Stimulated activated CD4-positive, alpha-beta T cell treated with anti-CD3 and anti-CD28 coated beads, Interleukin-15, amount 100 ng/mL, for 1 hour (primary cell): ENCODE measurements at places on chromosomes 5 and 9.

GRCh38 chr5:42718591-42718990 is 38.0 kb upstream of the CCDC152 start:
- DNase-seq: no peak

DNA sequence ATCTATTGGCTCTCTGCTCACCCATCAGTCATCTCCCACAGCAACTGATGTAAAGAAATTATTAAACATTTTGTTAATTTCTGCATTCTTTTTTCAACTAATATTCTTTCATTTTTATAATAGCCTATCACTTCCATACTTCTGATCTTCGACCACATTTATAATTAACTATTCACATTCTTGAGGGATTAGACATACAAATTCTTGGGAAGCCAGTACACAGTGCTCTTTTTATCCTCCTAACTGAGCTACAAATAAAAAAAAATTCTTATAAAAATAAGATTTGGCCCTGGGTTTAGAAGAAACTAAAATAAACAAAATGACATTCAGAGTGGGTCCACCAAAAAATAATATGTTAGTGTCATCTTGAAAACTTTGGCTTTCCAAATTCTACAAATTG is 103.7 kb upstream of the ITGA1 start:
- DNase-seq: no peak

GRCh38 chr5:119678351-119679028 is 49.1 kb downstream of the FAM170A start:
- DNase-seq: no peak

- no peak for DNase-seq
Measured at GRCh38 chr9:94606646-94607422, 13.2 kb upstream of the FBP2 start.

- DNase-seq: no peak
Measured at GRCh38 chr9:131747352-131747751, 7.5 kb upstream of the RAPGEF1 start.

DNA sequence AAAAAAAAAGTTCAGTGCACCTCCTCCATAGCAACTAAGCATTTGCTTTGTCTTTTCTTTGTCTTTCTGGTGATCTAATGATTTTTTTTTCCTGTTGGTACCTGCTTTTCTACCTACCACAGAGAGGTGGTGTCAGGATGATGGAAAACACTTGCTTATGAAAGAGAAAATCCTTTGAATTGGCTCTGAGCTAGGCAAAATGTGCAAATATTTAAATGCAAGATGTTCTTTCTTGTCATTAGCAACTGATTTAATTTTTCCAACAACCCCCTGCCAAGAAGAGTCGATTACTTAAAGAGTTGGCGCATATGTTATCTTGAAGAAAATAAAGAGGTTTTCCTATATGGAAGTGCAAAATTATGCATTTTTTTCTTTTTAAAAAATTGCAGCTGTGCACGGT is 37.7 kb downstream of the TNC start:
- no peak for DNase-seq

DNA sequence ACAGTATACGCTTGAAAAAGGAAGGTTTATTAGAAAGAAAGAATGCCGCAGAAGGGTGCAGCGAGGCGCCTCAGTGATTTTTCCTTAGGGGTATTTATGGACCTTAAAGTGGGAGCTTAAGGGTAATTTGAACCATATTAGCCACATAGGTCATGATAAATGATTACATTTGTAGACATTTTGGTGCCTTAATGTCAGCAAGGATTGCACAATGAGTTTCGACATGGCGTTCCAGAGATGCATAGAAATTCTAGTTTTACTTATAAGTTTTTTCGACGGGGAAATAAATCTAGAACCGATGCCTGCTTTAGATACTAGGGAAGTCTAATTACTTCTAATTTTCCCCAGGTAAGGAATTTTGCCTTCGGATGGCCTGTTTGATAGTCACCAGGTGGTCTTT is 20.7 kb upstream of the PANK3 start:
- DNase-seq: no peak

GRCh38 chr9:16787724-16788123 is 82.7 kb downstream of the BNC2 start:
- no peak for DNase-seq

DNA sequence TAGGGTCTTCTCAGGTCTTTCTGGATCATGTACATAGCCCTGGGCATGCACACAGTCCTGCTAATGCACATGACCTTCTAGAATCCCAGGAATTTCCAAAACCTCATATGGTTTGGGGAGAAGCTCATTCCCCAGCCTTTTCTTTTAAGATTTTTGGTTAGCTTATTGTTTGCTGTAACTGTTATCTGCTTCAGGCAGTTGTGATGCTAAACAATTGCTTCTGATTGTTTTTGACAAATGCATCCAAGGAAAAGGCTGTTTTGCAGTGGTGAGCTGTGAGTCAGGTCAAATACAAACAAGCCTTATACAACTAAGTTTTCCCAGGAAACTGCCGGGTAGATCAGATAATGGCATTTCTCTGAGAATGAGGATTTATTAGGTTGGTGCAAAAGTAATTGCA is 32.7 kb downstream of the SMC5 start:
- no peak for DNase-seq

GRCh38 chr5:103532086-103532734 is 30.4 kb downstream of the NUDT12 start:
- no peak for DNase-seq

DNA sequence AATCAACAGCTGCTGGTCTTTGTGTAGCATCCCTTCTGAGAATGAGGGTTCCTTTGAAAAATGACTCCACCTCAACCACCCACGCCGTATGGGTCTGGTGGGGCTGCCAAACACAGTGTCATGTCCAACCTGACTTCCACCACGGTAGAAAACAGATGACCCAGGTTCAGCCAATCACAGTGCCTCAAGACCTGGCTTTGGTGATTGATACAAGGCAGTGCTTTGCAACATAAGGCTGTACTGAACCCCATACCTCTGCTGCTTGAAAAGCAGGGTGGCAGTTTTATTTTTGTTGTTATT is 11.5 kb upstream of the TGFBR1 start:
- DNase-seq: no peak

GRCh38 chr5:33832404-33833236 is 59.2 kb downstream of the ADAMTS12 start:
- DNase-seq: no peak

- no peak for DNase-seq
Measured at GRCh38 chr5:10792336-10792735, 31.3 kb upstream of the DAP start.

DNA sequence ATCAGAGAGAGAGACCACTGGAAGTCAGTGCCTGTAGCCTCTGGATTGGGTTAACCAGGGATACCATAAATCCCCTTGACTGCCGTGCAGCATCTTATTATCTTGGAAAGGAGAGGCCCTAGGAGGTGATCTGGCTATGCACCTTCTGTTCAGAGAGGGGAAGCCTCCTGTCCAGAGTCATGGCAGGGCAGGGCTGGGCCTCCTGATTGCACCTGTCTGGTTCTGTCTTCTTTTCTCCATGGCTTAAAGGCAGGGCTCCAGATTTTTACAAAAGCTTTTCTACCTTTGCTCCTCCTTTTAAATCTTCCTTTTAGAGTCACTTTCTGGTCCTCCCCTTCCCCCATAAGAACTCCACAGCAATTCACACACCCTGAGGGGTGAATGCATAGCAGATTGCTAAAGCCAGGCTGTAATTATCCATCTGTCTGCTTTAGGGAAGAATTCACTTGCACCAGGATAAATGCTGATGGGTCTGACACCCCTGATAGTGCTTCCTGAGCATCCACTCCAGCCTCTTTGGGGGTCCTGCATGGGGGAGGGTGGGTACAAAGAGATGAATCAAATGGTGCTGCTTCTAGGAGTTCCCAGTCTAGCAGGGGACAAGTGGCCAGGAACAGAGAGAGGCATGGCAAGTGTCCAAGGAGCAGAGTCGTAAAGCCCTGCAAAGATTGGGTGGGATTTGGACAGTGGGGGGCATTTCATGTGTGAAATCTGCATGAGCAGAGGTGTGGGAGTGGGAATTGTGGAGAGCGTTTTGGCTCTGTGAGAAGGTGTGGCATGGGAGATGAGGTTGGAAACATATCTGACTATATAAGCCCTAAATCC is 141.3 kb upstream of the ALDH1B1 start:
- DNase-seq: no peak

DNA sequence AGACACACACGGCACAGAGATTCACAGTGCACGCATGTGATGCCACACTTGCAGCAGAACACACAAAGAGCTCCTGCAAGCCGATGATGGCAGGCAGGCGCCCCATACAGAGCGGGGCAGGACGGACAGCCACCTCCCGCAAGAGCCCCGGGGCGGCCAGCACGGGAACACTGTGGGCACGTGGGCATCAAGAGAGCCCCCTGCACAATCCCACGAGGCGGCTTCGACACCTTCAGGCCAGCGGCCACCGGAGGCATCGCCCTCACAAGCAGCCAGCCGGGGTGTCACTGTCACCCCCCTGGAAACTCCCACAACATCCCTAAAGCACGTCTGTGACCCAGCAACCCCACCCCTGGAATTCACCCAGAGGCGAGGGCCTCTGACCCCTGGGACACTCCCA is 17.9 kb downstream of the TERT start:
- DNase-seq: no peak

GRCh38 chr9:110604171-110604601 is 24.6 kb upstream of the SVEP1 start:
- DNase-seq: no peak

DNA sequence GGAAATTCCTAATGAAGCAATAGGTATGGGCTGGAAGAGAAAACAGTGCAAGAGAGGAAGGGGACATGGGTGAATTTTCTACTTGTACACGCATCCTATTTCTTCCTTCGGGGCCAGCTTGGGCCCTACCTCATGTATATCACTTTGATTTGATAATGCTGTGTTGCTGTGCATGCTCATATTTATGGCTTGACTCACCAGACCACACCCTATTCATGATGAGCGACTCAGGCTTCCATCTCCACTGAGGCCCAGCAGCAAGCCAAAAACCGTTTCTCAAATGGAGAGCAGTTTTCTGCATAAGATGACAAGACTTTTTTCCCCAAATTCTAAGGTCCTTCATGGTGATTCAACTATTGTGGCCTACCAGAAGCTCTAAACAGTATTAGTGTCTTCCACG is 2039.1 kb upstream of the CDH9 start:
- DNase-seq: no peak

GRCh38 chr5:169581580-169582227 is 1.9 kb upstream of the SPDL1 start:
- DNase-seq: peak; percentile 10

GRCh38 chr5:66966439-66966838 is 230.2 kb downstream of the CD180 start:
- DNase-seq: no peak

DNA sequence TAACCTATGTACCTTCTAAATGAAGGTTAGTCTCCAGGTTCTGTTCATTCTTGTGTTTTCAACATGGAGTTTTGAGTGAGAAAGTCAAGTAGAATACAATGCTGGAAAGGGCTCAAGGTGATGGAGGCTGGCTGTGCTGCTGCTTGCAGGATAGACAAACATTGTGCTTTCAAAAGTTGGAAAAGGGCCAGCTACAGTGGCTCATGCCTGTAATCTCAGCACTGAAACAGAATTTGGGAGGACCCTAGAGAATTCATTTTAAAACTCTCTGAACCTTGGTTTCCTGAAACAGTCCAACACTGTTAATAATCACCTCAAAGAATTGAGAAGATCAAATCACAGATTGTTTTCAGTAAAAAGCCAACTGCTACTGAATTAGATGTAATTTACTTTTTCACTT is 15.4 kb upstream of the IARS1 start:
- no peak for DNase-seq

DNA sequence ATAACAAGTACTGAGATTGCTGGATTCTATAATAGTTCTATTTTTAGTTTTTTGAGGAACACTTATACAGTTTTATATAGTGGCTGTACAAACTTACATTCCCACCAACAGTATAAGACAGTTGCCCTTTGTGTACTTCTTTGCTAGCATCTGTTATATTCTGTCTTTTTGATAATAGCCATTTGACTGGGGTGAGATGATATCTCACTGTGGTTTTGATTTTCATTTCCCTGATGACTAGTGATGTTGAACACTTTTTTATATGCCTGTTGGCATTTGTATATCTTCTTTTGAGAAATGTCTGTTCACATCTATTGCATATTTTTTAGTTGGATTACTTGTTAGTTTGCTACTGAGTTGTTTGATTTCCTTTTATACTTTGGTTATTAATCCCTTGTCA is 204.1 kb upstream of the SMC2 start:
- no peak for DNase-seq

- no peak for DNase-seq
Measured at GRCh38 chr5:93300309-93300923, 280.6 kb downstream of the NR2F1-AS1 start.

GRCh38 chr5:59275510-59276324 is 617.8 kb downstream of the PDE4D start:
- no peak for DNase-seq
